Activated CD4-positive, alpha-beta memory T cell treated with anti-CD3 and anti-CD28 coated beads, Interleukin-2, amount 10 ng/mL, durations not matched to agents 7 days and 5 days (primary cell): ENCODE measurements at places on chromosomes 7 and 10. TPM values are rescaled to one million over a fixed set of nuclear protein-coding genes. Genes with fewer than 3 reads are reported as not detected.

Gene CFAP43
- total RNA-seq: 0.18 TPM

Gene PODXL
- total RNA-seq: 1.6 TPM

Gene CCDC71L
- total RNA-seq: 22.1 TPM

Gene PLAU
- total RNA-seq: 5.3 TPM

Gene BAIAP2L1
- total RNA-seq: 0.65 TPM

Gene KLF14
- total RNA-seq: not detected

Gene HTRA1
- not detected for total RNA-seq

Gene CLRN3
- total RNA-seq: not detected

Gene AGAP9
- total RNA-seq: 5.6 TPM

Gene MBLAC1
- total RNA-seq: 4.1 TPM
